ENCODE measurements at places on chromosomes 1 and 21.

DNA sequence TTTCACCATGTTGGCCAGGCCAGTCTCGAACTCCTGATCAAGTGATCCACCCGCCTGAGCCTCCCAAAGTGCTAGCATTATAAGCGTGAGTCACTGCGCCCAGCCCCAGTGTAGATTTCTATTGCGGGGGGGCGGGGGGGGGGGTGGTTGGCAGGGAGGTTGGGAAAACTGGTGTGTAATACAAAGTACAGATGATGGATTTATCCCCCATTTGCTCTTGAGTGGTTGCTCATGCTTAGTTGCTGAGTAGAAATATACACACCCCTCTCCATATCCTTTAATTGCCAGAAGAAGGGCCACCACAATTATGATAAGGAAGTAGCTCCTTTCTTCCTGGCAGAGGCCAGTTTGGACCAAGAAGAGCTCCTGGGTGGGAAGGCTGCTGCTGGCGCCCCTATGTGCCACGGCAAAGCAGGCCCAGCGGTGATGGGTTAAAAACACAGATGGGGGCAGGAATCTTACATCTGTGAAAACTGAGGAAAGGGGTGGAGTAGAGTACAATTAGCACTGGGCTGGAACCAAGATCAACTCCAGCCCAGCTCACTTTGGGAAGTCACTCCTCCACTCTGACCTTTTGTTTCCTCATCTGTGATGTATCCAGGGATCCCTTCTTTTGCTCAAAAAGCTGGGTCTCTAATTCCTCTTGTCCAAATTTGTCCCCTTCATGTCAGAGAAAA lies 55.2 kb downstream of the MRPL37 start:
- no peak for DNase-seq

DNA sequence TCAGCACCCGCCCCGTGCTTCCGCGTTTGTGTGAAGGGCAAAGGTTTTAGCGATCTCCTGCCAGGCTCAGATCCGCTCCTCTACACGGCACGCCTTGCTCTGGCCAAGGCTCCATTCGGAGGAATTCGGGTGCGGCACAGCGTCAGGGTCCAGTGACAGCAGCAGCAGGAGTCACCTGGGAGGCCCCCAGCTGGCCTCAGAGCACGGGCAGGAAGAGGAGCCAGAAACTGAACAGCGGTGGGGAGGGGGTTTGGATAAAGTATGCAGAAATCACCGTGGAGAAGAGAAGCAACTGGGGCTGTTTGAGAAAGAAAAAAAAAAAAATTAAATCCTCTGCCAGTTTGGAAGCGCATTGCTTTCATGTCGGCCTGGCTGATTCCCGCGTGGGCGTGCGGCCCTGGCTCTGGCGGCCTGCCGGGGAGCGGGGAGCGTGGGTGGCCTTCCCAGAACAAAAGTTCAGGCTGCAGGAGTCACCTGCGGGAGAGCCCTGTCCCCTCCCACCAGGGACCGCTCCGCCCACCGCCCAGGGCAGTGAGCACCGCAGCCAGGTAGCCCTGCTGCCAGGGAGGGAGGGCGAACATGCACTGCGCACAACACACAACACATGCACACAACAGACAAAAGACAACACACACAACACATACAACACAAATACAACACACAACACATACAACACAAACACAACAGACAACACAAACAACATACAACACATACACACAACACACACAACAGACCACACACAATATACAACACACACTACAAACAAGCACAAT lies 107.6 kb downstream of the ETS2 start:
- DNase-seq = peak; percentile 88

DNA sequence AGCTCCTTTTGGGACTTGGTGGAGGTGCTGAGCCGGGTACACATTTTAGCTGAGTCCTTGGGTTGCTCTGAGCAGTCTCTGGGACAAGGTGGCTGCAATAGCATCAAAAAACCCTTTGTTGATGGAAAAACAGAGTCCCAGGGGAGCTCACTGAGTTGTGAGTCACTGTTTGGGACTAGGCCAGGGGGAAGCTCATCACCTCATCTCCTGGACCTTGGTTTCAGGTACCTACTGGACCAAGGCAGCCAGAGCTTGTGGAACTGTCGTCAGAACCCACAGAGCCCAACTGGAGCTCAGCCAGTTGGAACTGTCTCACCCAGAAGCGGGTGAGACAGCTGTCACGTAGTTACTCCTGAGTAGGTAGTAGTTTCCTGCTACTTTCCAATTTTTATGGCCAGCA lies 146.7 kb downstream of the HLX start:
- no peak for DNase-seq

GRCh38 chr1:203462878-203463277 lies 12.7 kb upstream of the PRELP start:
- no peak for DNase-seq

DNA sequence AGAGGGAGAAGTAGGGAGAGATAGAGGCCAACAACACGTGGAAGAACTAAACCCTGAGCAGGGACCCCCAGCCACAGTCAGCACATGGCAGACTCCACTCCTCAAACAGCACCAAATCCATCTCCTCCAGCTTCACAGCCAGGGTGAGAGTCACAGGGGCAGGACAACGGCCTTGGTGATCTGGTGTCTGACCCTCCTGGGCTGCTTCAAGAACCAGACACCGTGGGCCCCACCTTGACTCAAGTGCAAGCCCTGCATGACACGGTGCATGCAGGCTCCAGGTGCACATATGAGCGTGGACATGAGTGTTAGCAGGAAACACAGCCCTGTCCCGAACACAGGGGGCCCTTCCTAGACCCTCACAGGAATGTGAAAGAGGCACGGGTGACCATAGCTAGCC lies 21.9 kb downstream of the S100A7 start:
- no peak for DNase-seq

- DNase-seq = no peak
Measured at GRCh38 chr1:23598424-23598823, 39.1 kb upstream of the ID3 start.

DNA sequence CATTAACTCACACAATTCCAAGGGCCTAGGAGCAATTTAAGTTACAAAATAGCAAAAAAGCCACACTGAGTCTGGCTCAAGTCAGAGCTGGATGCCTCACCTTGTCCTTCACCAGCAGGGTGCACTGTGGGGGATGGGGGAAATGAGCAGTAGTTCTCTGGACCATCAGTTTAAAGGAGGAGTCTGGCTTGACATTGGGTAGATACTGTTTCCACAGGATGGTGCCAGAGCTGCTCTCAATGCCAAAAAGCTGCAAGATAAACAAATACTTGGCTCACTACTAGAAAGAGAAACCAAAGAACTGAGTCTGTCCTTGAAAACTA lies 18.8 kb downstream of the EMC1 start:
- DNase-seq = no peak

DNA sequence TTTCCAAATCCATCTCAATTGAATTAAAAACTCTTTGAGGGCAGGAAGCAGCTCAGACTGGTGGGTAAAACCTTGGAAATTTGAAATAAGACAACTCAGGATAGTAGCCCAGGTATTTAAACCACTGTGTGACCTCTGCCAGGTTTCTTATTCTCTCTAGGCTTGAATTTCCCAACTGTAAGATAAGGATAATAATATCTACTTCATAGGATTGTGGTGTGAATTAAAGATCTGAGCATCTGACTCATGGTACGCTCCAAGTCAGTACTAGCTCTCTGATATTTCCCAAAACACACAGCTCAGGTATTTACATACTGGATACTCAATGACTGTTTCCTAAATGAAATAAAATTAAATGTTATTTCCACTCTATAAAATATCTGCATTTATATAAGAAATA lies 337.2 kb downstream of the LTN1 start:
- DNase-seq = no peak

GRCh38 chr1:79790950-79791349 lies 784.4 kb upstream of the ADGRL4 start:
- no peak for DNase-seq

- no peak for DNase-seq
Measured at GRCh38 chr1:64543831-64544230, 73.9 kb downstream of the CACHD1 start.

DNA sequence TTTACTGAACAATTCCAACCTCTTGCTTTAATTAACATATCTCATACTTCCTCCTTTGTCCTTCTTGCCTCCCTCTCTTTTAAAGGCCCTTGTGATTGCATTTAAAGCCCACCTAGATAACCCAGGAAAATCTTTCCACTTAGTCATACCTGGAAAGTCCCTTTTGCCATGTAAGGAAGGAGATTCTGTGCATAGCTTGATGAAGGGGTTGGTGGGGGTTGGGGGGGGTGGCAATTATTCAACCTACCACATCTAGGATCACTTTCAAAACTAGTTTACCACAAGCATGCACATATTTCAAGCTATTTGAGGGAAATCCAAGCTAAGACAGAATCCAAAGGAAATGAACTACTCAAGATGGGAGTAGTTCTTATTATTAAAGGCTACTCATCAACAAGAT lies 249.1 kb upstream of the PTBP2 start:
- DNase-seq = no peak

- no peak for DNase-seq
Measured at GRCh38 chr1:66237042-66237441, 296.9 kb upstream of the SGIP1 start.

GRCh38 chr1:30384286-30385245 lies 338.8 kb downstream of the MATN1 start:
- peak; percentile 59 for DNase-seq

DNA sequence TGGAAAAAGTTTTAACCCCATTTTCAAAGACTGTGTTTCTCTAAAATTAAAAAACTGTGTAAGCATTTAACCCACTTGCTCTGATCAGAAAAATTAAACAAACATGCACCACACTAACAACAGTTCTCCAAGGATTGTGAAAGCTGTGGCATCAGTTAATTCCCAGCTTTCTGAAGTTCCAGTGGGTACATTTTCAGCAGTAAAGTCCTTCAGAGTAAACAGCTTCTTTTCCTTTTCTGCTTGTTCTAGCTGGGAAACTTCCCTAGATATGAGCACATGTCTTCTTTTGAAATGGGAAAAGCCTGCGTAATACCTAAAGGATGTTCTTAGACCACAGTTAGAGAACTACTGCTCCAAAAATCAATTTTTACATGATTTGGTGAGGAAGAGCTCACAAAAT lies 11.1 kb downstream of the PRRX1 start:
- no peak for DNase-seq

- DNase-seq = no peak
Measured at GRCh38 chr1:9293241-9293532, 493 bp downstream of the SPSB1 start.

DNA sequence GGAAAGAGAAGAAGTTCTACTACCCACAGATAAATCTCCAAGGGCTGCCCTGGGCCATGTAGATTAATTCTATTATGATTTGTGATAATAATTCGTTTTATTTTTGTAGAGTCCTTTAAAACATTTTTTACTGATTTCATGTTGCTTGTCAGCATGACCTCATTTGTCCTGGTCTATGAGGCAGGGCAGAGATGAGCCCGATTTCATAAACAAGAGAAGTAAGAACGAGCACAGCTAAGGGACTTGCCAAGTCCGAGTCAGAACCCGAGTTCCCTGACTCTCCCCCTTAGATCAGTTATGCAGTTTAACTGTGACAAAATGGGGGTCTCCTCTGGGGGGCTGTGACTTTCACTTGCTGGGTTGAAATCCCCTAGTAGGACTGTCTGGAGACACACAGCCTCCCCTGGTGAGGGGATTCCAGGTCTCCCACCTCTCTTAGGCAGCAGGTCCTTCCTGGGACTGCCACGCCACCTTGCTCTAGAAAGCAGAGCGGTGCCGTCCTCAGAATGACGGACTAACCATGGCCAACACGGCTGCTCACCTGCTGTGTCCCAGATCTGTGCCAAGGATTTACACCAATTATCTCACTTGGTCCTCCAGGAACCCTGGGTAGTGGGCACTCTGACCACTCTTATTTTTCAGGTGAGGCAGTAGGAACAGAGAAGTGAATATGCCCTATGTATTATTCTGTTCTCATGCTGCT lies 31.0 kb upstream of the SOX13 start:
- DNase-seq = no peak

DNA sequence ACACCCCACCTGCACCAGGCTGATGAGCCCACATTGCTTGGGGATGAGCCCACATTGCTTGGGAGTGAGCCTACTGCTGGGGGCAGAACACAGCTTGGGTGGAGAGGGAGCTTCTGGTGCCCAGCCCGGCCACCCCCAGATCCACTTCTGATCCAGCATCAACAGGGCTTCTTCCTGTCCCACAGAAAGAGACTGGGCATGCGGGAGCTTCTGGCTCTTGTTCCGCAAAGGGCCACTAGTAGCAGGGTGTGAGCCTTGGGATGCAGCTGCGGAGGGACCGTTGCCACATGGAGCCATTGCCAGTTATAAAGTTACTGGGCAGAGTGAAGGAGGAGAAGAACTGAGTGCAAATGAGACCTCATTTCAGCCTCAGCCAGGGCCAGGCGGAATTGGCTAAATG lies 36.3 kb downstream of the PKP1 start:
- peak; percentile 67 for DNase-seq

GRCh38 chr1:12480748-12481362 lies 137.2 kb downstream of the DHRS3 start:
- DNase-seq = no peak

- no peak for DNase-seq
Measured at GRCh38 chr1:38123356-38124135, 77.0 kb upstream of the POU3F1 start.

GRCh38 chr1:167541610-167542009 lies 12.0 kb downstream of the CREG1 start:
- no peak for DNase-seq

GRCh38 chr1:91770667-91771268 lies 115.2 kb downstream of the TGFBR3 start:
- no peak for DNase-seq

DNA sequence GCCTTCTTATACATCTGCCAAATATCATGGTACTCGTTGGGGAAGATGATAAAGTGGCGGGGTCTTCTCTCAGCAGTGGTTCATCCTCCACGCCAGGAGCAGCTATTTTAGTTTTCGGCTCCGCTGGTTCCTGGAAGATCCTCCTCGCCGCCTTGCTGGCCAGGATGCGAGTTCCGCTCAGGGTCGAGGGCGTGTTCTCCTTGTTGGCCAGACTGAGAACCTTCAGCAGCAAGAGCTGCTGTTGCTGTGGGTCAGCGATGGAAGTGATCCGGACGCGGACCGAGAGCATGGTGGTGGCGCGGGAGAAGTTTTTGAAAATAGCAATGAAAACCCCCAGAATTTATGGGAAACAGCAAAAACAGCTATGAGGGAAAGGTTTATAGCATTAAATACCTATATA lies 11.4 kb upstream of the CFAP126 start:
- no peak for DNase-seq

- DNase-seq = no peak
Measured at GRCh38 chr1:77594366-77595112, 87.9 kb downstream of the ZZZ3 start.

- DNase-seq = no peak
Measured at GRCh38 chr1:231952154-231952553, 325.6 kb downstream of the DISC1 start.

- DNase-seq = no peak
Measured at GRCh38 chr1:229383188-229383587, 40.3 kb upstream of the CCSAP start.

GRCh38 chr1:97159342-97159741 lies 437.8 kb downstream of the PTBP2 start:
- DNase-seq = no peak

GRCh38 chr1:198465201-198466144 lies 75.0 kb downstream of the ATP6V1G3 start:
- no peak for DNase-seq

- no peak for DNase-seq
Measured at GRCh38 chr1:202806845-202807450, 1.3 kb downstream of the KDM5B start.

Measured in cardiac septum (tissue), 1 donor.